ENCODE measurements at places on chromosomes 6 and 20.

GRCh38 chr20:44641325-44641724 lies 10.2 kb downstream of the ADA start:
- DNase-seq = no peak

GRCh38 chr20:35560541-35560940 lies 18.7 kb downstream of the ERGIC3 start:
- DNase-seq = no peak

GRCh38 chr6:15062516-15063252 lies 183.2 kb upstream of the JARID2 start:
- peak; percentile 85 for DNase-seq

- DNase-seq = no peak
Observed at GRCh38 chr6:33490621-33491020, 36.2 kb downstream of the ZBTB9 start.
